GM12878 (cell line): ENCODE measurements at places on chromosomes 1 and 21. TPM values are rescaled to one million over a fixed set of nuclear protein-coding genes. Genes with fewer than 3 reads are reported as not detected.

OR2T34 gene
- polyA plus RNA-seq, result 0.25 TPM in 1 of 2 replicates, not detected in the other

PDC gene
- not detected in 2 replicates for polyA plus RNA-seq

CXADR gene
- polyA plus RNA-seq, result 0.18 and 0.74 TPM in 2 replicates

DNA sequence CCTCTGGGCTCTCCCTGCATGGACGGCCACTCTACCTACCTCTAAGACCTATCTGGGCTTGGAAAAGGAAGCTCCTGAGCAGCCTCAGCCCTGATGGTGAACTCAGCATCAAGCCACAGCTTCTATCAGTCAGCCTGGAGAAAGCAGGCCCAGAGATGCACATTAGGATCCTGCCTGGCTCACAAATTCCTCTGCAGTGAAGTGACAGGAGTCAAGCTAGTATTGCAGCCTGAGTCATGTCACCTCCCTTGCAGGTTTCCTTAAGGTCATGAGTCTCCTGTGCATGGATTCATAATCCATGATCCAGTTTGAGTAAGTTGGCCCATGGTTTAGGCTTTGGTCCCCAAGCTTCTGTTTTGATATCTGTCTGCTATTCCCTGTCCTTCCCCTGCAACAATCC, 37.9 kb upstream of the DUSP10 start:
- no peak for DNase-seq

- no peak for DNase-seq
Measured at GRCh38 chr1:206469411-206469932, 804 bp upstream of the IKBKE start.

DNA sequence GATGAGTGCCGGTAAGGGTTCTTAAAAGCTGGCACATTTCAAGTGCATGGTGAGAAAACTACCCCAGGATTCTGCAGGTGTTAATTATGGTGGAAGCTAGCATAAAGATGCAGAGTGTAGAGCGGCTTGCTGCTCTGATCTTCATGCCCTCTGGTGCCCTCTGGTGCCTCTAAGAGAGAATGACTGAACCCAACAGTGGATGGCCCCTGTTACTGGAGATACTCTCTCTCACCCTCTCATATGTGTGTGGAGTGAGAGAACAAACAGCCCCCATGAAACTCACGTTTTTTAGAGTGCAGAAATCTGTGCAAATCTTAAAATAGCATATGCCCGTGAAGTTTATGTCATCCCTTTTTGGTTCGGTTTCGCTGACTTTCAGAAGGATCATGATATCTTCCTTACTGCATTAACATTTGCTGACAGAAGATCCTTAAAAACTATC, 90.0 kb downstream of the GRIK1 start:
- DNase-seq, result peak; percentile 8

DNA sequence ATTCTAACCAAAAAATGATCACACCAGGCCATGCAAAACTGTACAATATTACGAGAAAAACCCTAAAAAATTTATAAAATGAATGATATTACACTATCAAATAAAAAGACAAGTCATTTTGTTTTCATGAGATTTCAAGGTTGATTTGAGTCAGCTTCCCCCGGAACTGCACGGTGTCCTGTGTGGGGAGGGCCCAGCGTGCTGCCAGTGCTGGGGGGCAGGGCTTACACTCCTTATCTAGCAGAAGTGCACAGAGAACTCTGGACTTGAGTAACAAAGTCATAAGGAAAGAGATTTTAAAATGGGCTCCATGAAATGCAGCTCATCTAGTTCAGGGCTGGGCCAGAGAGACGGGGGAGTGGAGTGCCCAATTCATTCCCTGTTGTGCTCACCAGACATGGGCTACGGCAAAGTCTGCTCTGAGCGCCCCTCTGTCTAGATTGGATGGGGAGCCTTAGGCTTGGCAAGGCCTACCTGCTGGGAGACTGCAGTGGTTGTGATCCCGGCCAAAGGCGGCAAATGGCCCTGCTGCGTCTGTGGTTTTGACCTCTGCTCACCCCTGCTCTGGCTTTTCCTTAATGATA, 50.1 kb downstream of the COQ8A start:
- DNase-seq, result no peak
